Activated naive CD4-positive, alpha-beta T cell (primary cell): ENCODE measurements at places on chromosomes 4 and X.

DNA sequence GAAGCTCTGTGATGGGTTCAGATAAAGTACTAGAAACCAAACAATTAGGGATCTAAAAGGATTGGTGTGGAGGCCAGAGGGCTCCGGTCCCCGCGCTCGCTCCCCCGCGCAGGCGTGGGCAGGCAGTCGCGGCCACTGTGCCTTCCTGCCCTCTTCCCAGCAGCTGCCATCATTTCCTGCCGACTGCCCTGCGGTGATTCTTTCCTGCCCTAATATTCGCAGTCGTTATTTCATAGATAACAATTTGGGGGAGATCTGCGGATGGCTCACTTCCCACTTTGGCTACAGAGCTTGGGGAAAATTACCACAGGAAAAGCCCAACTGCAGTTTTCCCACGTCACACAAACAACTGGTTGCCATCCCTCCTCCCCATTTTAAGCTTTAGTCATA is 2.2 kb downstream of the GRIA2 start:
- no peak for DNase-seq

DNA sequence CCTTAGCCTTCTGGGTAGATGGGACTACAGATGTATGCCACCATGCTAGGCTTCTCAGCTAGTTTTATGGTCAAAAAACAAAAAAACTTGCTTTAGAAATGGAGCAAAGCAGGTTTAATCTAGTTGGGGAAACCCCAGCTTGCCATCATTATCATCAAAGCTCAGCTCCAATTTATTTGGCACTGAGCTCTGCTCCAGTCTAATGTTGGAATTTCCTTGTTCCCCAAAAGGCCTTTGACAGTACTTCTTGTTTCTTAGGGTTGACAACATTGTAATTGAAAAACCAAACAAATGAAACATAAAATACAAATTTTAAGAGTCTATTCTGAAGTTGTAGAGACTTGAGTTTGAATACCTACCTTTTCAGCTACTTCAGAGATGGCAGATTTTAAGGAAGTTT is 48.0 kb downstream of the MRPL1 start:
- no peak for DNase-seq

DNA sequence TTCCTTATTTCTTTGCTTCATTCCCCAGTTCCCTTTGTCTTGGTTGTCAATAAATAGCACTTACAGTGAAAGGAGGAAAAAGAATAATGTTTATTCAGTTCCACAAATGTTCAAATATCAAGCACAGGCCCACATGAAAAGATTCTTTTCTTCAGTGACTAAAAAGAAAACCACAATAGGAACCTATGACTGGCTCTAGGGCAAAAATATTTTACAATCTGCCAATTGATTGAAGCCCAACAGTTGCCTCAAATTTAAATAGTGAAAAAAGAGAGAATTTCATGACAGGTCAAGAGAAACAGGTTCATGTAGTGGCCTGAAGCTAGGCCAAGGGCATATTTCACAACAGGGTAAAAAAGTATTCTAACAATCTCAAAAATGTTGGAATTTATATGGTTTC is 553.8 kb downstream of the CENPC start:
- DNase-seq, result no peak

DNA sequence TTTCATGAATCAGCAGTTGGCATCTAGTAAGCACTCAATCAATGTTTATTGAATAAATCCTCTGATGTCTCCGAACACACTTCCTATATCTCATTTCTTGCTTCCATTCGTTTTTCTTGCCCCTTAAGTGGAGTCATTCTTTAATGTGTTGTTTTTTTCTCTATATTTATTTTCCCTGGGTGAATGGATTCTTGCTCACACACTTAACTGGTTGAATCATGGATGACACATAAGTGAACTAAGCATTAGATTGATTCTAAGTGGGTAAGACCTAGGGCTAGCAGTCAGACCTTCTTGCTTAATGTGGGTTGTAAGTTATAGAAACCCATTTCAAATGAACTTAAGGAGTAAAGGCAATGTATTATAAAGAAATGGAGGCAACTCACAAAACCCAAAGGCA is 111.1 kb downstream of the RTL3 start:
- DNase-seq, result no peak

- DNase-seq, result no peak
These were observed 157.2 kb downstream of the CFAP299 start for GRCh38 chr4:80492761-80493160.

GRCh38 chrX:134999469-134999868 is 8.7 kb downstream of the SMIM10 start:
- no peak for DNase-seq

- no peak for DNase-seq
These were observed 106.7 kb downstream of the SPATA18 start for GRCh38 chr4:52157641-52158316.

DNA sequence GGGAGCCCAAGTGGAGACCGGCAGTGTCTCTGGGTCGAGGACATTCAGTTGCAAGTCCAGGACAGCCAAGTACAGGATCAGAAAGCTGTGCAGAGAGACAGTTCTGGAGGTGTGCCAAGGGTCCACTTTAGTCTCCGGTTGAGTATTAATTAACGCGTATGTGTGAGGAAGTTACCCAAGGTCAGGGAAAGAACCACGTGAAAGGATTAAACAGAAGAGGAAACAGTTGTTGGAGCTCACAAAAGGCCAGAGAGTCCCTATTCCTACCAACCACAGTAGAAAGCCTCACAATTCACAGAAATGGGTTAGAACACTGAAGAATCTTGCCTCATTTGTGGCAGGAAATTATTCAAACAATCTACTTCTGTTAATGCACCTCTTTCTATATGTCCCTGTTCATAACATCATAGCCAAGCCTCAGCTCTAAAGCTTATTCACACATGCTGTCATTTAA is 17.9 kb upstream of the NSUN7 start:
- no peak for DNase-seq

DNA sequence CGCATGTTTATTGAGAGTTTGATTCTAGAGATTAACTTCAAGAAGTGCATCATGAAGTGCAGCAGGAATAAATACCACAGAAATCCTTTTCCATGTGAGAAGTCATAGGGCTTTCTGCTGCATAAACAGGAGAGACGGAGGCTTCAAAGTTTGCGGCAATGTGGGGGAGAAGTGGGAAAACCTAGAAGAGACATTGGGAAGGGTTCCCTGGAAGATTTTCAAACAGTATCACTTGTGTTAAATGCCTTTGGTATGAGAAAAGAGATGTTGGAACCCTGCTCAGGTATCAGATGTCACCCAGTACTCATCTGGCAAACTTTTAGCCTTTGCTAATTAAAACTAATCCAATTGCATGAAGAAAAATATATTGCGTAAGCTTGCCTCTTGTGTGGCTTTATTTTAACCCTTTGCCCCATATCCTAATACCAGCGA is 15.4 kb downstream of the NHS start:
- no peak for DNase-seq

- no peak for DNase-seq
These were observed 72.1 kb upstream of the ETNPPL start for GRCh38 chr4:108834835-108835384.

- DNase-seq, result no peak
These were observed 354.1 kb downstream of the CAMK2D start for GRCh38 chr4:113407409-113407808.

DNA sequence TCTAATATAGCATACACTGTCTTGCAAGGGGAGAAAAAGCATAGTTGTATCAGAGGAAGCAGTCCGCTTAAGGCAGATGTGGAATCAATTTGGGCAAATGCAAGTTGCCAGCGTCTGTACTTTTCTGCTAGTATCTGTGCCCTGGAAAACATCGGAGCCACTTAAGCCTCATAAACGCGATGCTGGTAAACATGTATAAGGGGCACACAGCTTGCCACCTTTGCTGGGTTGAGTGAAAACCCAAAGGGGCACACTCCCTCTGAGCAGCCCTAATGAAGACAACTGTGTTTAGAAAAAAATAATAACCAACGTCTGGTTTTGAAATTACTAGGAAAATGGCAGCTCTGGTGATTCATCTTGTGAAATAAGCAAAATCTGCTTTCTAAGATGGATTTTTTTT is 24.3 kb downstream of the SMIM20 start:
- DNase-seq, result no peak

- DNase-seq, result no peak
These were observed 138.4 kb downstream of the SPANXN3 start for GRCh38 chrX:143378851-143379250.

DNA sequence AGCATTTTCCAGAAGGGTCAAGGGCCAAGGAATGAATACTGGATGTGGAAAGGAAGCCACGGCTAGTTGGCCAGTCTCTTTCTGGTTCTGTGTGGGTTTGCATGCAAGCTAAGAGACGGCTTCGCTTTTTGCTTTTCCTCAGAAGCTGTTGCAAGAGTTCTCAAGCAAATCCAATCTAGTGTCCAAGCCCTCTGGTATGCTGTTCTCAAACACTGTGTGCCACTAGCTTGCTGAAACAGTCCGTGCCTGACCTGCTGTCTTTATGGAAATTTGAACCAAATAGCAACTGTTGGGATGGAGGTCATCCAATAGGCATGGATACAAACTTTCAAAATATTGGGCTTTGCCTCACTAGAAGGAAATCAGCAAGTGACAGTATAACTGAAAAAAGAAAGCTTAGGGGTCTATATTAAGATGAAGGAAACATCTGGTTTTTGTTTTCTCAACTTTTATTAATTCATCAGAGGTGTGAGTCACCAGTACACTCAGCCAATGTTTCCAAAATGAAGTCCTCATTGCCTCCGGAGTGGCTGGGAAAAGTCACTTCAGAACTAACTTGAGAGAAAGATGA is 70.5 kb downstream of the SLC9A6 start:
- no peak for DNase-seq

DNA sequence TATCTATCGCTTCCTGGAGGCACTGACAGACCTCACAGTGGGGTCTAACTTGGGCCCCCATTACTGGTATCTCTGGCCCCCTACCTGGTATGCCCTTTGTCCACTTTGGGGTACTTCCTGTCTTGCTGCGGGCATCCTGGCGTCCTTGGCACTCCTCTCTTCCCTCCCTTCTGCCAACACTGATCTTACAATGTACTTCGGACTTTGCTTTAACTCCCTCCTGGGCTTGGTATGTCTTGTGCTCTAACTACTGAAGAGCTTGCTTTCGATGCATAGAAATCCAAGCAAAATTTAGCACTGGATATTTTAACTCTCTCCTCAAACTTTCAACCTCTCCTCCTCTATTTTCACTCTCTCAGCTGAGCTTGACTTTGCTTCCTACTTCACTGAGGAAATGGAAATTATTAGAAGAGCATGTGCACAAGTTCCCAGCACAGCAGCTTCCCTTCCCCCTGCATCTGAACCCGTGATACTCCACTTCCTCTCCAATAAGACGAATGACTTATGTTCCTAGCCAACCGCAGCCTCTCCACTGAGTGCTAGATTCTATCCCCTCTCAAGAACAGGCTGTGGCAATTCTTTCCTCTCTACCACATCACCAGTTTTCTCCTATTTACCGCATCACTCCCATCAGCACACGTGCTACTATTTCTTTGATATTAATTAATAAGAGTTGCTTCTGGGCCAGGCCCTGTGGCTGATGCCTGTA is 52.9 kb downstream of the SUPT20HL2 start:
- no peak for DNase-seq

GRCh38 chrX:48937054-48937907 is 18.5 kb upstream of the PIM2 start:
- peak; percentile 63 for DNase-seq
